ENCODE measurements at places on chromosomes 4 and X.

GRCh38 chr4:147777456-147778091 lies 45.7 kb downstream of the ARHGAP10 start:
- no peak for DNase-seq

DNA sequence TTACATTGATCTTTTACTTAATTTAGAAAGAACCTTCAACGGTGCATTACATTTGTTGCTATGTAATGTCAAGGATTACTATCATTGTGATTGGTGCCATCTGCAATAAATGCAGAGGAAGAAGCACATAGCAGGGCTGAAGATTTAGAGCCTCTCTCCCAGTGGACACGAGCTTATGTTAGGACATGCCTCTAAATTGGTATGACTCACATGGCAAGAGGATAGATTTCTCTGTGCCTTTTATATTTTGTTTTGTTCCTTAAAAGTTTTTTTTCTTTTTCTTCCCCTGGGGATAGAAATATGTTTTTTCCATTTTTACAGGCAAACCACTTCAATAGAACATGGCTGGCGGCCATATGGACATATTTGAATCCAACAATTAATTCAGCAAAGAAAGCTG lies 205.0 kb upstream of the HAND2 start:
- DNase-seq, result no peak

GRCh38 chr4:158781963-158782362 lies 13.1 kb downstream of the FNIP2 start:
- DNase-seq, result no peak

GRCh38 chrX:10074241-10074941 lies 82.4 kb upstream of the CLCN4 start:
- DNase-seq, result no peak

DNA sequence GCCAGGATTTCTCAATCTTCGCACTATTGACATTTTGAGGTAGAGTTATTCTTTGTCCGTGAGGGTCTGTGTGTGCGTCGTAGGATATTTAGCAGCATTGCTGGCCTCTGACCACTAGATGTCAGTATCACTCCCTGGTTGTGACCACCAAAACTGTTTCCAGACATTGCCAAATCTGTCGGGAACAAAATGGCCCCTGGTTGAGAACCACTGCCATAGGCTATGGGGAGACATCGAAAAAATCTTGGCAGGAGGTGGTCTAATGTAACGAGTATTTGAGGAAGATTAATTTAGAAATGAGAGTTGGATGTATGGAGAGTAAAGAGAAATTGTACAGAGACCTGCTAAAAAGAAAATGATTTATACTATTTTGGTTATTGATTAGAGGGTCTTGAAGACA lies 108.4 kb downstream of the DOCK11 start:
- peak; percentile 38 for DNase-seq

- no peak for DNase-seq
Observed at GRCh38 chr4:3867403-3868100, 101.4 kb downstream of the ADRA2C start.

GRCh38 chr4:98434816-98435215 lies 173.6 kb downstream of the RAP1GDS1 start:
- DNase-seq, result no peak

GRCh38 chrX:154443479-154443910 lies 446 bp upstream of the FAM50A start:
- peak; percentile 18 for DNase-seq

DNA sequence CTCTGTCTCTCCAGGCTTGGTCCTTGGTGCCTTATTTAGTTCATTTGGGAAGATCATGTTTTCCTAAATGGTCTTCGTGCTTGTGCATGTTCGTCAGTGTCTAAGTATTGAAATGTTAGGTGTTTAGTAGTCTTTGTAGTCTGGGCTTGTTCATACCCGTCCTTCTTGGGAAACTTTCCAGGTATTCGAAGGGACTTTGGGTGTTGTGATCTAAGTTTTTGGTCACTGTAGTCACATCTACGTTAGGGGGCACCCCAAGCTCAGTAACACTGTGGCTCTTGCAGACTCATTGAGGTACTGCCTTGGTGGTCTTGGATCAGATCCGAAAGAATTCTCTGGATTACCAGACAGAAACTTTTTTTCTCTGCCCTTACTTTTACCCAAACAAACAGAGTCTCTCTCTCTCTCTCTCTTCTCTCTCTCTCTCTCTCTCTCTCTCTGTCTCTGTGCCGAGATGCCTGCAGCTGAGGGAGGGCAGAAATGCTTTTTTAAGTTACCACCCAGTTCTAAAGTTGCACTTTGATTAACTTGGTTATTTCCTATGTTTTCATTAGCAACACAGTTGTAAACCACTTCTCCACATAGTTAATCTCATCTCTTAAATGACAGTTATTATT lies 67.6 kb upstream of the SLC7A3 start:
- peak; percentile 20 for DNase-seq

DNA sequence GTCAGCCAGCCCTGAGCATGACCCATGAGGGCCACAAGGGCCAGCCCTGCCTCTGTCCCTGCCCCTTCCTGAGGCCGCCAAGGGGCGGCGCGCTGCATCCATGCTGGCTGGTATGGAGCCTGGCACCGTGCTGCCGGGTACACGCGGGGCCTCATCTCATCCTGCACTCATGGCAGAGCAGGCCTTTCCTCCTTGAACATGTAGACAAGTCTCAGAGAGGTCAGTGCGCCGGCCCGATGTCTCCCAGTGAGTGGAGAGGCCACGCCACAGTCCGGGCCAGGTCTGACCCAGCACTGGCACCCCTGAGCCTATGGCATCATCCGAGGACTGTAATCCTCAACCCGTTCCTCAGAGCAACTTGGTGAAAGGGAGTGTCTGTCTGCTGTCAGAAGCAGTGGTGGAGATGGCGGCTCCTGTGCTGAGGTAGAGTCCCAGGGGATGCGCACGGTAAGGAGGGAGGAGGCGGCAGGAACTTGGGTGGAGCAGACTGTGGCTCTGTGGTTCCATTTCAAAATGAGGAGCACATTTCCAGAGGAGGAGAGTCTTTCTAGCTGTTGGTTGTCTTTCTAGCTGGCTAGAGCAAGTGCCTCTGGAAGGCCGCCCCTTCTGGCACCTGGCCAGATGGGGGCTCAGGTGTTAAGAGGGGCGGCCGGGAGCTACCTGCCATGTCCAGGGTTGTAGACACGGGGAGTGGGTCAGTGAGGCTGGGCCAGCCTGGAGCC lies 32.8 kb downstream of the TRMT44 start:
- no peak for DNase-seq

GRCh38 chr4:76614589-76614988 lies 179.6 kb downstream of the SHROOM3 start:
- DNase-seq, result no peak

DNA sequence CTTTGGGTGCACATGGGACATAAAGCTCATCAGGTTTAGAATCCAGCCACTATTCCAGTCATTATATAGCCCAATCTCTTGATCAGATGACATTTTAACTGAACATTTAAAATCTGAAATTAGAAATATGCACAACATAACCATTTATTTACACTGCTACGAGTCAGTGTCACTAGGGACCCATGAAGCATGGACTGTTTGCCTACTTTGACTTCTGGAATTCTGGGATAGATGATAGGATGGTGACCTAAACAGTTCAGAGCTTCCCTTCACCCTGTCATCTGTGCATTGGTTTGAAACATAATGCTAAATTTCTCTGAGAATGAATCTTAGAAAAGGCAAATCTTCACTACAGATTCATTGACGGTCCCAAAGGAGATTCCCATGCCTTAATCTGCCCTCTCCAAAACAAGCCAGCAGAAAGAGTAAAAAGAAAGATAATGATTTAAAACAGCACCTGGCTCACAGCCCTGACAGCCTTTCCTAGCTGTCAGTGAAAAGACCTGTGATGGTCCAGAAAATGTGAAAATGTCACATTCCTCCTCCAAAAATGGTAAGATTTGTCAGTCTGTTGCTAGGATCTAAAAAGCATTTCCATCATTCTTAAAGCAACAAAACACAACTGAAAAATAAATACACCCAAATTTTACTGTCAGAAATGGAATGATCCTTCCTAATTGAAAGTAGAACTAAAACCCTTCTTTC lies 18.9 kb upstream of the HERC3 start:
- no peak for DNase-seq

- peak; percentile 16 for DNase-seq
Observed at GRCh38 chr4:102447413-102447812, 53.7 kb upstream of the NFKB1 start.

DNA sequence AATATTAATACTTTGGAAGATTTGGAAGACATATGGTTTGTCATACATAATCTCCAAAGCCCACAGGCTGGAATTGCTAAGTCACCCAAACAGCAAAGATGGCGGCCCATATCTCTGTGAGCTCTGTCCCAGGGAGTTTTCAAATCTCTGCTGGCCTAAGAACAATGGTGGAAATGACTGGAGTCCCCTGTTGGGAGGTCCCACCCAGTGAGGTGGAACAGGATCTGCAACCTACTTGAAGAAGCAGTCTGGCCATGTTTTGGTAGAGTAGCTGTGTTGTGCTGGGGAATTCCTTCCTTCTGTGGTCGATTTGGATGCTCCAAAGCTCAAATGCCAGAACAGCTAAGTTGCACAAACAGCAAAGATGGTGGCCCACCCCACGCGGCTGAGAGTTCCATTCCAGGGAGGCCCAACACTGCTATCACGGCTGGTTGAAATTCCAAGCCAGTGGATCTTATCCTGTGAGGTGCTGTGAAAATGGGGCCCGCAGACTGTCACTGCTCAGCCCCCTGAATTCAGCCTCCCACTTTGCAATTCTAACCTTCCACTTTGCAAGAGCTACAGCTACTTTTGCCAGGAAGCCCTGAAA lies 3.2 kb upstream of the UGT2B7 start:
- no peak for DNase-seq

DNA sequence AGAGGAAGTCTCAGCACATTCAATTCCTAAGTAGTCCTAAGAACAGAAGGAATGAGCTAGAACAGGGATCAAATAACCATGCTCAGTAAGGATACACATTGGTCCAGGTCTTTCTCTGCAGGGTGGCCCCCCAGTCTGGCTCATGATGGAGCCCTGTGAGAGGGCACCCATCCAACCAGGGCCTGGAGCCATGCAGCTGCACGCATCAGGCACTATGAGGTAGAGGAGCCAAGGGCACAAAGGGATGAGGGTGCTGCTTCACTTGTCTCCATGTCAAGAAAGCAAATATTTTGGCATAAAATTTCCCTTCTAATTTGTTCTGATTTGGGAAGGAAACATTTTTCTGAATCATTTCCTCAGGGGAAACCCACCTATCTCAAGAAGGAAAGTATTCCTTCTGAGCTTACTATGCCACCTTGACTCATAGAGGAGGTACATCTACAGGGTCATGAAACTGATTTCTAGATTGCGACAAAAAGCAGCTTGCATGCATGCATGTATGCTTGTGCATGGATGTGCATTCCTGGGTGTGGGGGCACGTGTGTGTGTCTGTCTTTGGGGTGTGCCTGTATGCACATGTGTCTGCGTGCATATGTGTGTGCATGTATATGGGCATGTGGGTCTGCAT lies 600.3 kb downstream of the MID1IP1 start:
- no peak for DNase-seq

DNA sequence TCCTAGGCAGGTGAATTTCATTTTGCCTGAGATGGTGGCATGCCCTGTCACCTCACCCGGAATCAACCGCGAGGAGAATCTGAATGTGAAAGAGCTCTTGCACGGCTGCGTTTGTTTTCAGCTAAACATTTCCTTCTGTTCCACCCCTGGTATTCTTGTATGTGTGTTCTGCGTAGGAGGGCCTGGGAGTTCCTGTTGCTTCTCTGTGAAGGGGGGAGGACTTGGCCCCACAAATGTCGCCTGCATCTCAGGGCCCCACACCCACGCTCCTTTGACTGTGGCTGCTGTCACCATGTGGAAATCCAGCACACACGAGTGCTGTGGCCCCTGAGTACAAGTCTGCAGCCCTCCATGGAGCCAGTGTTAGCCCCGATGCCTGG lies 45.8 kb upstream of the CLCN4 start:
- DNase-seq, result peak; percentile 48

GRCh38 chrX:47577424-47577823 lies 4.8 kb upstream of the TIMP1 start:
- no peak for DNase-seq

DNA sequence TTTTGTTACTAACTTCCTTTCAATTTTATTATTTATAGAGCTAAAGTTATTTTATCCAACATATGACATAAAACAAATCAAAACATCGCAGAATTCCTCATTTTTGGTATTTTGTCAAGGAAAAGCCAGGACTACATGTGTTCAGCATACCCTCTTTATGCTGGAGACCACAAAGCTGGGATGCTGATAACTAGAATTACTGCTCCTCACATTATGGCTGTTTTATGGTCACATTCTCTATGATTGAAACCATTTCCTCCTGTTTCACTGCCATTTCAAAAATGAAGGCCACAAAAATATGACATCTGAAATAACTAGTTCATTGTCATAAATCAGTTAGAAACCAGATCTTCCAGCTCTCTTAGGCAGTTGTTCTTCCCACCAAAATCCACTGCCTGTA lies 41.7 kb downstream of the KLHL34 start:
- no peak for DNase-seq

GRCh38 chr4:25144870-25145481 lies 15.3 kb downstream of the SEPSECS start:
- no peak for DNase-seq

DNA sequence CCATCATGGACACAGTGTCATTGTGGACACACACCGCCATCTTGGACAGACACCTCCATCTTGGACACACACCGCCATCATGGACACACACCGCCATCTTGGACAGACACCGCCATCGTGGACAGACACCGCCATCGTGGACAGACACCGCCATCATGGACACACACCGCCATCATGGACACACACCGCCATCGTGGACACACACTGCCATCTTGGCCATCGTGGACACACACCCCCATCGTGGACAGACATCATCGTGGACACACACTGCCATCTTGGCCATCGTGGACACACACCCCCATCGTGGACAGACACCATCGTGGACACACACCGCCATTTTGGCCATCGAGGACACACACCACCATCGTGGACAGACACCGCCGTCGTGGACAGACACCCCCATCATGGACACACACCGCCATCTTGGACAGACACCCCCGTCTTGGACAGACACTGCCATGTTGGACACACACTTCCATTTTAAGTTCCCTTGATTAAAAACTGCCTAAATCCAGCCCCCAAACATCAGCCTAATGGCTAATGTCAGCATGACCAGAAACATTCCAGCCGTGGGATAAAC lies 9.1 kb downstream of the ASMTL start:
- no peak for DNase-seq

DNA sequence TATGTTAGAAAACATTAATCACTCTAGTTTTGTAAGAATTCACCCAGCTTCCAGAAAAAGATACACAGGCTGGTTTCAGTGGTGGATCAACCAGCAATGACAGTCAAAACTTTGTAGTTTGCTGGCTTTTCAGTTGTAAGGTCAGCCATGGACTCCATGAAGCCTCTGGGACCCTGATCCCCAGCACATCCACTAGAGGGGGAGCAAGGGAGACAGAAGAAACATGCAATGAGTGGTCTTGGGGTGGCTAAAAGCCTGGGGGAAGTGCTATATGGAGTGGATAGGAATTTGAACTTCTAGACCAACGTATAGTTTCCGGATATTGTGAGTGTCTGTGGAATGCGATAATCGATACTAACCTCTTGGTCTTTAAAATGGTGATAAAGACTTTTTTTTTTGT lies 72.7 kb downstream of the AFF2 start:
- DNase-seq, result no peak

Measured in activated CD4-positive, alpha-beta T cell treated with anti-CD3 and anti-CD28 coated beads for 36 hours (primary cell).